Activated CD4-positive, alpha-beta memory T cell treated with anti-CD3 and anti-CD28 coated beads, Interleukin-2, amount 10 ng/mL, durations not matched to agents 7 days and 5 days (primary cell): ENCODE measurements at places on chromosomes 3 and 15. TPM values are rescaled to one million over a fixed set of nuclear protein-coding genes. Genes with fewer than 3 reads are reported as not detected.

GRCh38 chr3:72487078-72487765 lies 361.0 kb downstream of the SHQ1 start:
- DNase-seq, result no peak

DNA sequence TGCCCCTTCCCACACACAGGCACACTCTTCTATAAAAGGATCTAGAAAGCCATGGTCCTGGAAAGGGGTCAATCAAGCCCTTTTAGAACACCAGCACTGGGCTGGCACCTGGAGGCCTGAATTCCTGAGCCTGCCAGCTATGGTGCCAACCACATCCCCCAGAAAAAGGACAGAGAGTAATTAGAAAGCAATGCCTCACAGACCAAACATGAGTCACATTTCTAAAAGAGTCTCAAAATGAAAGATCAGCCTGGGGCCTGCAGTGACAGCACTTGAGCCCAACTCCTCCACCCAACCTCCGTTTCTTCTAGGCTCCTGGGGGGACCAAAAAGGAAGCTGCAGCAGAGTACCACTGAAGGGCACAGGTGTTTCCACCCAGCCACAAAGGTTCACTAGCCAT lies 14.1 kb downstream of the MYLK start:
- DNase-seq, result no peak

GRCh38 chr15:43085921-43086320 lies 19.9 kb downstream of the UBR1 start:
- DNase-seq, result no peak

DNA sequence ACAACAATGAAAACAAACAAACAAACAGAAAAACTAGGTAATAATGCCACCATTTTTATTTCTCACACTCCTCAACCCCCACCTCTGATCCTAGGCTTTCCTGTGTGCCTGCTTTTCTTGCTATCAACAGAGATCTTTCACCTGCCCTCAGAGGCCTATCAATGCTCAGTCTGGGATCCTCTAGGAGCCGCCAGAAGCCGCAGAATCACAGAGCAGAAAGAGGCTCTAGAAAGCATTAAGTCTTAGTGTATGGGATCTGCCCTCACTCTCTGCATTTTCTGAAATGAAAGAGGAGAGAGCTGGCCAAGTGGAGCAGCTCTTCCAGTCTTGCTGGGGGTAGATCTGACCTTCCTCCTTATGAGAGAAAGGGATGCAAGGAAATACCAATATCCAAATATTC lies 306.8 kb downstream of the TUSC7 start:
- DNase-seq, result no peak

DNA sequence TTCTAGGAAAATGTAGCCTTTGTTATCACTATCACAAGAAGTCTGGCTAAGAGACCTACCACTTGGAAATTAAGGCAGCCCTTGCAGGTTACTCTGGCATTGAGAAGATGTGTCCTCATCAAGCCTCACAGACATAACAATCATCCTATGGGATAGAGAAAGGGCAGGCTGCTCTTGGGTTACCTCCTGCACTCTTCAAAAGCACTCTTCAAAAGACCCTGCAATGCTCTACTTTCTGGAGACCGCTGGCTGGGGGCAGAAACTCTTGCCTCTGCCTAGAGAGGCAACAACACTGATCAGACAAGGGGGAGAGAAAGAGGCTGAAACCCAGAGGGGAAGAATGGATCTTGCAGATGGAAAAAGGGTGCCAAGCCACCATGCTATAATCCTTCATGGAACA lies 127.9 kb upstream of the BNIP2 start:
- DNase-seq, result no peak

- DNase-seq, result no peak
Measured at GRCh38 chr3:59839810-59840515, 790.1 kb upstream of the CFAP20DC start.

Gene TGFBR2
- 60.1 TPM for total RNA-seq
